Activated CD4-positive, CD25-positive, alpha-beta regulatory T cell treated with anti-CD3 and anti-CD28 coated beads, Interleukin-2, amount 50 U/mL, for 16 hours (primary cell): ENCODE measurements at places on chromosomes 5 and 9.

DNA sequence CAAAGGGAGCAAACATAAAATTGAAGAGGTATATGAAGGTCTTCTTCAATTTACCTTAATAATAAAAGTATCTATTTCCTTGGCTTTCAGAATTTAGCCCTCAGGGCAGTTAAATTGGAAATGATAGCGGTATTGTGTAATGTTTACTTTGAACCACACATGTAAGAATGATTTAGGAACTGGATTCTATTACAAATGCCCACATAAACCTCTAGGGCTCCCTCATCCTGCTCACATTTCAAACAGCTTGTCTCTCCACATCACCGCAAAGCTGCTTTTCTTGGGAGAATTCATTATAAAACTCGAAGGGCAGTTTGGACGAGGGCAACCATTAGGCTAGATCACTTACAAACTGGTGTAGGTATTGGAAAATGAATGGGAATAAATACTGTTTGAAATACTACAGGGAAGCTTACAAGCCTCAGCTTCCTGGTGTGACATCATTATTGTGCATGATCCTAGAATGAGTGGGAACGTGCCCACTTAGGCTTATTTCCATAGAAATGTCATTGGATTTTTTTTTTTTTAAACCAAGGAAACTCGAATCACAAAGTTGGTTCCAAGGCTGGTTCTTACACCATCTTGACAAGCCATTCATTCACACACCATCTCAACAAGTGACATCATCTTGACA lies 47.3 kb downstream of the MTRR start:
- no peak for DNase-seq

DNA sequence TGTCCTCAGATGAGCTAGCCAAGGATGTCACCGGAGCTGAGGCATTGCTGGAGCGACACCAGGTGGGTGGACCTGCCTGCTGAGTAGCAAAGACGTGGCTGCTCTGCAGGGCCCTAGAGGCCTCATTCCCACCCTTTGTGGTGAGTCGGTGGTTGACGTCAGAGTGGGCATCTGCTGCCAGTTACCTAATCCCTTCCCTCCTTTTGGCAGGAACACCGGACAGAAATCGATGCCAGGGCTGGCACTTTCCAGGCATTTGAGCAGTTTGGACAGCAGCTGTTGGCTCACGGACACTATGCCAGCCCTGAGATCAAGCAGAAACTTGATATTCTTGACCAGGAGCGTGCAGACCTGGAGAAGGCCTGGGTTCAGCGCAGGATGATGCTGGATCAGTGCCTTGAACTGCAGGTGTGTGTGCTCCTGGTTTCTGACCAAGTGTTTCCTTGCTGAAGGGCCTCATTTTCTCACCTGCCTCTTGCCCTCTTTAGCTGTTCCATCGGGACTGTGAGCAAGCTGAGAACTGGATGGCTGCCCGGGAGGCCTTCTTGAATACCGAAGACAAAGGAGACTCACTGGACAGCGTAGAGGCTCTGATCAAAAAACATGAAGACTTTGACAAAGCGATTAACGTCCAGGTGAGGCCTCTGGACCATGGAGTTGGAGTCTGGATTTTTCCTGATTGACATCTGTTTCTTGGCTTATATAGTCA lies 48.9 kb downstream of the DYNC2I2 start:
- no peak for DNase-seq

DNA sequence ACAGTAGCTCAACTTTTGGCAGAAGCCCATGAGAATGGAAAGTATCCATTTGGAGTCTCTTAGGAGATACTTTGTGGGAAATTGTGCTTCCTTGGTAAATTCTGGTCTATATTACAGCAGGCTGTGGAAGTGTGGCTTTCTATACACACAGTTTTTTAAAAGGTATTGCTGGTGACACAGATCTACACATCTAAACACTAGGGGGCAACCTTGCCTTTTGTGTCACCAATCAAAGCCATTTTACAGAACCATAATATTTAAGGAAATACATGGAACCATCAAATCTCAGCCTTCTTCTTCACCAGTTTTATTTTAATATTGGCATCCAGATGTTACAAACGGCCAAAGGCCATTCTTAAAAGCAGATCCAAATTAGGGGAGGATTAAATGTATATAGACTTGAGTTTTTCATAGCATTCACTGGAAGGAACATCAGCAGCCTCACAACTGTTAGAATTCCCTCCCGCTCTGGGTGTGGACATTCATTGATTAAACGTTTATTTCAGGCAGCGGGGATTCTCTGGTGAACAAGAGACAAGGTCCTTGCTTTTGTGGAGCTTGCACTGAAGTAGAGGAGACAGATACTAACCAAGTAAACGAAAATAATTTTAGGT lies 132.4 kb upstream of the EPB41L4A start:
- peak; percentile 6 for DNase-seq

GRCh38 chr9:137150617-137151457 lies 11.9 kb downstream of the GRIN1 start:
- no peak for DNase-seq

- DNase-seq, result no peak
Observed at GRCh38 chr9:123686131-123686828, 243.6 kb downstream of the DENND1A start.
